Gastrocnemius medialis (tissue), 4 donors: ENCODE measurements at places on chromosomes 7 and 10.

- H3K4me3 ChIP-seq: no peak overlapping the region
- H3K36me3 ChIP-seq: peaks cover 3% of the 10 kb centered on the region
- DNase-seq: no peak
- no peaks in the 10 kb centered on the region for H3K27me3 ChIP-seq
These were observed 59.7 kb downstream of the NRF1 start for GRCh38 chr7:129671266-129671665.

DNA sequence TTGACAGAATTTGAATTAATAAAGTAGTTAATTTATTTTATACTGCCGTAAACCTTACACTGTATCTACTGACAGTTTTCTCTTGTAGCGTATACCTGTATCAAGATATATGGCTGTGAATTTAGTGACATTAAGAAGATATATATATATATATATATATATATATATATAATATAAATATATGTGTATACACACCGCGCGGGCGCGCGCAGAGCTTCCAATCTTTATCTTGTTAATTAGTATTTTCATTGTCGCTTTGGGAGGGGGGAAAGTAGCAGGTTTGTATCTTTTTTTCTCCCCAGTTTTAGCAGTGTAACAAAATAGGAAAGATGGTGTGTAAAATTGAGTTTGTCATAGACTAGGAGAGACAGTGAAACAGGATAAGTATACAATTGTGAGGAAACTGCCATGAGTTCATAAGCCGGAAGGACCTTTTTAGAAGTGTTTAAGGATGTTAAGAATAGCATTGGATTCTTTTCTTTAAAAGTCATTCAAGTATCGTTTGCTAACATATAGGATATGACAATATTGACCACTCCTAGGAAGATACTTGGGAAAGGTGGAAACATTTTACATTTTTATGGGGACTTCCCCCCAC lies 2.0 kb downstream of the PLEKHA1 start:
- H3K4me1 ChIP-seq: peaks cover 31% of the 10 kb centered on the region
- no peak overlapping the region for H3K4me3 ChIP-seq
- H3K27me3 ChIP-seq: no peaks in the 10 kb centered on the region
- no peaks in the 10 kb centered on the region for H3K36me3 ChIP-seq

- no peak overlapping the region for H3K27ac ChIP-seq
- H3K4me3 ChIP-seq: no peak overlapping the region
- H3K27me3 ChIP-seq: no peaks in the 10 kb centered on the region
- no peak for DNase-seq
- no peaks in the 10 kb centered on the region for H3K36me3 ChIP-seq
These were observed 46.5 kb downstream of the INPP5F start for GRCh38 chr10:119772334-119772733.

DNA sequence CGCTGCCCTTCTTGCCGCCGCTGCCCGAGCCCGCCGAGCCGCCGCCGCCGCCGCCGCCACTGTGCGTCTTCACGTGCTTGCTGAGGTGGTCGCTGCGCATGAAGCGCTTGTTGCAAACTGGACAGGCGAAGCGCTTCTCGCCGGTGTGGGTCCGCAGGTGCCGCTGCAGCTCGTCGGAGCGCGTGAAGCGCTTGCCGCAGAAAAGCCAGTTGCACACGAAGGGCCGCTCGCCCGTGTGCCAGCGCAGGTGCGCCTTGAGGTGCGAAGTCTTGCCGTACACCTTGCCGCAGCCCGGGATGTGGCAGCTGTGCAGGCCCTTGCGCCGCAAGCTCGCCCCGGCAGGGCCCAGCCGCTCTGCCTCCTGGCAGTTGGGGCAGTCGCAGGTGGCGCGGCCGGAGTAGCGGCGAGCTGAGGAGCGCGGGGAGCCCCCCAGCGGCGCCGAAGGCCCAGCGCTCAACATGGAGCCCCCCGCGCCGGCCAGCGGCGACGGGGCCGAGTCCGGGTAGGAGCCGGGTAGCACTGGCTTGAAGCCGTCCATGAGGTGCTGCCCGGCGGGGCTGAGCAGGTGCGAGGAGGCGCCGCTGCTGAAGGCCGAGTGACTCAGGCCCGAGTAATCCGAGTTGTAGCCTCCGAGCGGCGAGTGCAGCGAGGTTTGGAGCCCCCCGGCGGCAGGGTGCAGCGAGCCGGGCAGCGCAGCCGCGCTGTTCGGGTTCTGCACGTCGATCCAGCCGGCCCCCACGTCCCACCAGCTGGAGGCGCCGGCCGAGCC lies 2.1 kb downstream of the SP8 start:
- no peaks in the 10 kb centered on the region for H3K36me3 ChIP-seq
- H3K4me3 ChIP-seq: no peak overlapping the region
- no peak overlapping the region for H3K27ac ChIP-seq
- H3K27me3 ChIP-seq: peaks cover 94% of the 10 kb centered on the region

DNA sequence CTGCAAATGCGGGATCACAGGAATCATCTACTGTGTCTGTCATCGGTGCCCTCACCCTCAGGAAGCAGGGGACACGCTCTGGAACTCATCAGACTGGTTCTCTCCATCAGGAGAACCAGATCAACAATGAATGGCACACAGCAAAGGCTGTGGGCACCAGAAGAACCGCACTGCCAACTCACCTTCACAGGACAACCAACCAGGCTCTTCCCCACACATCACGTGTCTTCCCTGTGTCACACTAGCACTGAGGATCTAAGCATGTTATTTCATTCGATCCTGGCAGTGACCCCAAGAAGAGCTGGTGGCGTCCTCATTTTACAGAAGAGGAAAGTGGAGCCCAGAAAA lies 106.1 kb downstream of the TNS3 start:
- DNase-seq: no peak
- H3K4me1 ChIP-seq: peaks cover 33% of the 10 kb centered on the region
- no peak overlapping the region for H3K4me3 ChIP-seq
- peak overlapping the region; percentile 84 for H3K27ac ChIP-seq

DNA sequence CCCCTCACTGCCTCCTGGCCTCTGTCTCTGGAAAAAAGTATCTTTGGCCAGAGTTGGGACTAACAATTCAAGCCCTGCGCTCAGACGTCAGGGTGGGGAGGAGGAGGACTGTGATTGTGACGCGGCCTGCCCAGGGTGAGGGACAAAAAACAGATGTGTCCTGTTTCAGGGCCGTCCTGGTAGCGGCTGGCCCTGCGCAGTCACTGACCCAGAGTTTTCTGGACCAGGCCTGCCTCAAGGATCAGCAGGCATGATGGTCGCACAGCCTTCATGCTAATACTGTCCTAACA lies 110.1 kb downstream of the CYTH3 start:
- H3K27ac ChIP-seq: peak overlapping the region; percentile 69
- peaks cover 4% of the 10 kb centered on the region for H3K4me1 ChIP-seq
- H3K27me3 ChIP-seq: no peaks in the 10 kb centered on the region
- H3K36me3 ChIP-seq: peaks cover 35% of the 10 kb centered on the region

GRCh38 chr10:35225204-35225603 lies 98.6 kb downstream of the CREM start:
- no peak overlapping the region for H3K27ac ChIP-seq
- H3K36me3 ChIP-seq: no peaks in the 10 kb centered on the region
- H3K27me3 ChIP-seq: no peaks in the 10 kb centered on the region
- H3K4me3 ChIP-seq: no peak overlapping the region
- H3K4me1 ChIP-seq: no peaks in the 10 kb centered on the region

DNA sequence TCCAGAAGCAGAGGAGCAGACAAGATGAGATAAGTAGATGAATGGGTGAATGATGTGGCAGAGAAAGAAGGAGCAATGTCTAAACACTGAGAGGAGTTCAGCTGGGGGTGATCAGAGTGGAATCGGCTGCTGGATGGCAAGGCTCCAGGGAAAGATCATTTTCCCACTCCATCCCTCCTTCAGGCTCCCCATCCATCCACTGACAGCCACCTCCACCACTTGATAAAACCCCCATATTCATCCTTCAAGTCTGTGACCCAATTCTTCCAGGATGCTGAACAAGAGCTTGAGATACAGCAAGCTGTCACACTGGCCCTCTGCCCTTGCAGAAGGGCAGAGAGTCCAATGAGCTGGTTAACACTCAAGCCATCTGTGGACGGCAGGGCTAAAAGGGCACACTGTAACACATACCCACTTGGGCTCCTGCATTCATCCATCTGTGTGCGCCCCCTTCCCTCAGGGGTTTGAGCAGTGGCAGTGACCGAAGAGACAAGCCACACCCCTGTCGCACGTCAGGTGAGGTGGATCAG lies 30.8 kb upstream of the CACNB2 start:
- DNase-seq: no peak
- no peaks in the 10 kb centered on the region for H3K36me3 ChIP-seq
- no peak overlapping the region for H3K27ac ChIP-seq
- no peaks in the 10 kb centered on the region for H3K4me1 ChIP-seq
- H3K27me3 ChIP-seq: no peaks in the 10 kb centered on the region

DNA sequence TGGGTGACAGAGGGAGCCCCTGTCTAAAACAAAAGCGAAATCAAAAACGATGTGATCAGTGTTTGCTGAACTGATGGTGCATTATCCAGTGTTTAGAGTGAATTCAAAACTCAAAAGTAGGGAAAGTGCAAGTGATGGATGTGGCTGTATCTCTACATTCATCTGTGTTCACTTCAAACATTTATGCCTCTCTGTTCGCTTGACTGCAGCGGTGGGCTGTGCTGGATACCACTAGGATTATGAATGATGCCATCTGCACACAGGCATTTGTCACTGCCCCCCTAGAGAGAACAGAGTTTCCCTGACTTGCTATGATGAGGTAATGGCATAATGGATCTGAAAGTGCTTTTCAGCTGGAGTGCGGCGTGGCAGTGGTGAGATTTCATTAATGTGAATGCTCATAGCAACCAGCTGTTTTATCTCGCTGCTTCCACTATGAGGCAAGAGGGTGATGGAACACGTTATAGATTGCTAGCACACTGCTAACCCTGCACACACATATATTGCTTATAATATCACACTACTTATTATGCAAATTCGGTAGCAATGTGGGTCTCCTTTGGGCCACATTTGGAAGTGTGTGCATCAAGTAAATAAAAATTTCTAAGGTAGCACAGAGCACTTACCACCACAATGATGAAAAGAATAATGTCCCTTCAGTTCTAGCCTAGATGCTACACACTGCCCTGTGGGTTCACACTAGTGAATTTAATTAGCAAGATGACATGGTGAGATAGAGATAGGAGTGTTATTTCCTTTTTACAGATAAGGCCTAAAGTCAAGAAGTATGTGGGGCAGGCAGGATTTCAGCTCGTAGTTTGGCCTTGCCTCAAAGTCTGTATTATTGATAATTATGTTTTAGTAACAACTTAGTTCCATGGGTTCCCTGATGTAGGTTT lies 164.7 kb downstream of the CAMK1D start:
- H3K4me3 ChIP-seq: no peak overlapping the region
- no peaks in the 10 kb centered on the region for H3K4me1 ChIP-seq
- no peaks in the 10 kb centered on the region for H3K27me3 ChIP-seq

- peaks cover 15% of the 10 kb centered on the region for H3K36me3 ChIP-seq
- no peak overlapping the region for H3K4me3 ChIP-seq
- no peak for DNase-seq
- H3K27me3 ChIP-seq: no peaks in the 10 kb centered on the region
These were observed 9.1 kb downstream of the NKX6-2 start for GRCh38 chr10:132776821-132777220.

- H3K36me3 ChIP-seq: peaks cover 5% of the 10 kb centered on the region
- H3K4me1 ChIP-seq: peaks cover 11% of the 10 kb centered on the region
- no peak overlapping the region for H3K4me3 ChIP-seq
- no peak overlapping the region for H3K27ac ChIP-seq
- no peaks in the 10 kb centered on the region for H3K27me3 ChIP-seq
- DNase-seq: no peak
These were observed 4.7 kb downstream of the ZDHHC6 start for GRCh38 chr10:112442063-112442462.

DNA sequence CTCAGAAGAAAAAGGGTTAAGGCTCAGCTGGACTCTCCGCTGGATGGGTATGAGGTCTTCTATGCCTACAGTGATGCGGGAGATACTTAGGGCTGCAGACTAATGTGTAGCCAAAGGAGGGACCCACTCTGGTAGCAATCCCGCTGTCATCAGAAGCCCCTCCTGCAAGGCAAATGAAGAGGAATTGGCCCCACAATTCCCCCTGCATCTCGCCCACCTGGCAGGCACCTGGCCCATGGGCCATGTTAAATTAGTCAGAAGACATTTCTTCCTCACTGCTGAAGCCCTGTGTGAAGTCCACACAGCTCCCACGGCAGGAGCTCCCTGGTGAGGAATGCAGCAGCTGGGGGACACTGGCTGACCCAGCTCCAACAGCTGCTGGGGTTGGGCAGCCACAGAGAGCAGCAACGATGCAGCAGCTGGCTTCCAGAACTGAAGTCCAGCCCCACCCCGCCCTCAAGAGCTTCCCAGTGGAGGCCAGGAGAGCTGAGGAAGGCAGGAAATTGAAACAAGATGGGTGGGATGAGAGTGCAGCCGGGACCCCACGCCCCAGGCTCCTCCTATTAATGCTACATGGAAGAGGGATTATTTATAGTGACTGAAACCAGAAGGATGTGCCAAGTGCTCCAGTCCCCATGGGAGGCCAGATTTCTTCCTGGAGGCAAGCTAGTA lies 5.5 kb downstream of the VSTM4 start:
- no peak overlapping the region for H3K27ac ChIP-seq
- no peaks in the 10 kb centered on the region for H3K27me3 ChIP-seq
- H3K36me3 ChIP-seq: no peaks in the 10 kb centered on the region

DNA sequence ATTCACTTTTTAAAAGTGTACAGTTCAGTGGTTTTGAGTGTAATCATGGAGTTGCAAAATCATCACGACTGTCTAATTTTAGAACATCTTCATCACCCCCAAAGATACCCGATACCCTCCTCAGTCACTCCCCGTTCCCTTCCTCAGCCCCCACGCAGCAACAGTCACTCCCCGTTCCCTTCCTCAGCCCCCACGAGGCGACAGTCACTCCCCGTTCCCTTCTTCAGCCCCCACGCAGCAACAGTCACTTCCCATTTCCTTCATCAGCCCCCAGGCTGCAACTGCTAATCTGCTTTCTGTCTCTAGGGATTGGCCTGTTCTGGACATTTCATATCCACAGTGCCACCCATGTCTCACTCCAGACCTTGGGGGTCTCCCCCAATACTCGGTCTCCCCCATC lies 161.6 kb upstream of the PPP2R2D start:
- H3K4me1 ChIP-seq: no peaks in the 10 kb centered on the region
- H3K4me3 ChIP-seq: no peak overlapping the region
- H3K36me3 ChIP-seq: no peaks in the 10 kb centered on the region

DNA sequence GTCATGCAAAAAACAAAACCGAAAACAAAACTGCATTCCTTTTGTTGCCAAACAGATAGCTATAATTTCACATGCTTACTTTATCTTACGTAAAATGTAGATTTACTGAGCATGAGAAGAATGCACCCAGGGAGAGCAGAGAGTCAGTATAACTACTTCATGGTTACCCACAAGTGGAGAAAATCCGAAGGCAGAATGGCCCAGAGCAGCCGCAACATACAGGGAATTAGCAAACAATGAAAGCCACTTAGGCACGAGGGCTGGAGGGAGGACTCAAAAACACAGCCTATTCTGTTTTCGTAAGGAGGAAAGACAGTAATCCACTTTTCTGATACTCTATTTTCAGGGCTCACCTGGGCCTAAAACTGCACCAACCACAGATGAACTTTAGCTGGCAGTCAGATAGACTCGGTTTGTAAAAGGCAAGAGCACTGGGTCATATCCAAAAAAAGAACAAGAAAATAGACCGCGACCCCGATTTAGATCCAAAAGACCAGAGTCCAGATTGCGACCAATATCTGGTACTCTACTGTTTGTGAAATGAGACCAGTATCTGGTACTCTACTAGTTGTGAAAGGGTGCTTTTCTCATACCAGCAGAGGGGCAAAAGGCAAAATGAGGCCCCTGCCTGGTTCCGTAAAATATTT lies 1.3 kb downstream of the ITPRIP start:
- no peaks in the 10 kb centered on the region for H3K36me3 ChIP-seq
- H3K4me3 ChIP-seq: peak overlapping the region; percentile 98
- H3K4me1 ChIP-seq: peaks cover 48% of the 10 kb centered on the region
- peak overlapping the region; percentile 99 for H3K27ac ChIP-seq
- no peaks in the 10 kb centered on the region for H3K27me3 ChIP-seq

GRCh38 chr7:127153315-127153714 lies 99.4 kb downstream of the GRM8 start:
- no peaks in the 10 kb centered on the region for H3K36me3 ChIP-seq
- H3K27me3 ChIP-seq: no peaks in the 10 kb centered on the region
- H3K4me1 ChIP-seq: no peaks in the 10 kb centered on the region
- H3K27ac ChIP-seq: no peak overlapping the region
